ENCODE measurements at places on chromosomes 11 and 22. TPM values are rescaled to one million over a fixed set of nuclear protein-coding genes. Genes with fewer than 3 reads are reported as not detected.

The OR4D6 gene
- not detected for polyA plus RNA-seq

The KCNK4 gene
- not detected for polyA plus RNA-seq

- H3K36me3 ChIP-seq: no peaks in the 10 kb centered on the region
- H3K27me3 ChIP-seq: no peaks in the 10 kb centered on the region
- H3K27ac ChIP-seq: peak overlapping the region; percentile 92
- peak overlapping the region; percentile 36 for H3K4me3 ChIP-seq
- peak; percentile 73 for DNase-seq
Measured at GRCh38 chr11:72040491-72041363, 39.6 kb downstream of the NUMA1 start.

- no peaks in the 10 kb centered on the region for H3K4me1 ChIP-seq
- H3K27ac ChIP-seq: no peak overlapping the region
- no peak for DNase-seq
- H3K27me3 ChIP-seq: no peaks in the 10 kb centered on the region
- no peak overlapping the region for H3K4me3 ChIP-seq
Measured at GRCh38 chr11:86440305-86440716, 65.6 kb downstream of the CCDC81 start.

- H3K4me1 ChIP-seq: peaks cover 1% of the 10 kb centered on the region
- DNase-seq: no peak
- H3K4me3 ChIP-seq: no peak overlapping the region
Measured at GRCh38 chr11:66950112-66950535, 8.1 kb downstream of the PC start.

DNA sequence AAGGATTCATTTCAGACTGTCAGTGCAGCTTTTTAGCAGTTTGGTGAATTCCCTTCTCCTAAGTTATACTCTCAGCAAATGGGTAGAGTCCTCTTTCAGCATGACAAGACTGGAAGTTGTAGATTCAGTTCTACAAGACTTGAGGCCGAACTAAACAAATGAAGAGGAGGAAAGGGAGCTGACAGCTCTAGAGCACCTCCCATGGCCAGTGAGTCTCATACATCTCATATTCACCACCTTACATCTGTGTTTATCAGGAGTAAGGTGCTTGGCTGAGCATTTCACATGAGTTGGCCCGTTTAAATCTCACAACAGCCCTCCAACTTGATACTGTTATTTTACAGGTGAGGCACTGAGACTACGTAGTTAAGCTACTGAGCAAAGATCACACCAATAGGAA is 30.4 kb downstream of the SEZ6L start:
- H3K4me3 ChIP-seq: no peak overlapping the region
- no peak overlapping the region for H3K27ac ChIP-seq
- no peak for DNase-seq
- H3K27me3 ChIP-seq: no peaks in the 10 kb centered on the region
- no peaks in the 10 kb centered on the region for H3K4me1 ChIP-seq
- H3K36me3 ChIP-seq: no peaks in the 10 kb centered on the region

GRCh38 chr11:48093795-48094642 is 113.7 kb downstream of the PTPRJ start:
- peaks cover 16% of the 10 kb centered on the region for H3K4me1 ChIP-seq
- peak; percentile 8 for DNase-seq

DNA sequence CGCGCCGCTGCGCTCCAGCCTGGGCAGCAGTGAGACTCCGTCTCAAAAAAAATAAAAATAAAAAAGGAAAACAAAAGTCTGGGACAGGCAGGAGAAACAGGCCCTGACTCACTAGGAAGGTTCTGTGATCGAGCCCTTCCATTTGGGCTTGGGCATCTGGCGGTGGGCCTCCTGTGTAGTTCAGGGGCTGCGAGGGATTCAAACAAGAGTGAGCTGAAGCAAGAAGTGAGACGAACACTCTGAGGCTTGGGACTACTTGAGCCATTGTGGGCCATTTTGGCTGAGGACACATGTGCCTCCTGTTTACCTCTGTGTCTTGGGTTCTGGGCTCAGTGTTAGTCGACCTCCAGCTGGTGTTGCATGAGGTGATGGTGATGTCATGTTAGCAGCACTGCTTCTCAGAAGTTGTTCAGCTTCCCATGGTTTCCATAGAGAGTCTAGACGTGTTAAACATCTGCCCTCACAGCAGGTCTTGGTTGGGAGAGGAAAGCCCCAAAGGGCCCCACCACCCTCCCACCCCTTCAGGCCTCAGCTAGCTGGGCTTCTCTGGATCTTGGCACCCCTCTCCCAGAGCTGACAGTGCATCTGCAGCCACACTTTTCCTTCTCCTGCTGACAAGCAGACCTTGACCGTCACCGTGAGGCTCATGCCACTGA is 57.8 kb downstream of the MED15 start:
- no peak overlapping the region for H3K27ac ChIP-seq
- no peak for DNase-seq
- no peak overlapping the region for H3K4me3 ChIP-seq
- H3K4me1 ChIP-seq: no peaks in the 10 kb centered on the region
